Activated gamma-delta T cell treated with anti-CD3 and anti-CD28 coated beads, Interleukin-2, amount 50 U/mL, for 16 hours (primary cell): ENCODE measurements at places on chromosomes 1 and 21.

DNA sequence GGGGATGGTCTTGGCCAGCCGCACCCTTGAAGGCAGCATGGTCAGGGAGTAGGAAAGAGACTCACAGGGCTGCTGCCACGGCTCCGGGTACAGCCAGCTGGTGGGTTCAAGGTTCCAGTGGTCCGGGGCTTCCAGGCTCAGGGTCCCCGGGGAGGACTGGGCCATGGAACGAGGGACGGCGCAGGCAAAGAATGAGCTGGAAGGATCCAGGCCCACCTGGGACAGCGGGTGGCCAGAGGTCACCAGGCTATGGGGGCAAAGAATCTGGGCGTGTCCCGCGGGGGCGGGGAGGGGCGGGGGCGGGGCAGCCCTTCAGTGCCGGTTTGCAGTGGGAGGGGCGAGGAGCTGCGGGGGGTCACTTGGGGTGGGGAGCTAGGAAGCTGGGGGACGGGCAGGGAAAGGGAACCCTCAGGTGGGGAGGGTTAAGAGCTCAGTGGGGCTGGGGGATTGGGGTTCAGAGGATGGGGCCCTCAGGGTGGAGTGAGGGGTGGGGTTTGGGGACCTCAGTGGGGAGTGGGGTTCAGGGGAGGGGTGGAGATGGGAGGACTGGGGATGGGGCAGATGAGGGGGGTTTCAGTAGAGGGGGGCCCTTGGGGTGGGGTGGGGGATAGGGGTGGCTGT, at the start of gene DNMT3L:
DNMT3L (minus strand) TSS at position 223 of the 621 bp plus-strand sequence. CDS start 638 bp downstream, outside the sequence.
- no peak for DNase-seq

DNA sequence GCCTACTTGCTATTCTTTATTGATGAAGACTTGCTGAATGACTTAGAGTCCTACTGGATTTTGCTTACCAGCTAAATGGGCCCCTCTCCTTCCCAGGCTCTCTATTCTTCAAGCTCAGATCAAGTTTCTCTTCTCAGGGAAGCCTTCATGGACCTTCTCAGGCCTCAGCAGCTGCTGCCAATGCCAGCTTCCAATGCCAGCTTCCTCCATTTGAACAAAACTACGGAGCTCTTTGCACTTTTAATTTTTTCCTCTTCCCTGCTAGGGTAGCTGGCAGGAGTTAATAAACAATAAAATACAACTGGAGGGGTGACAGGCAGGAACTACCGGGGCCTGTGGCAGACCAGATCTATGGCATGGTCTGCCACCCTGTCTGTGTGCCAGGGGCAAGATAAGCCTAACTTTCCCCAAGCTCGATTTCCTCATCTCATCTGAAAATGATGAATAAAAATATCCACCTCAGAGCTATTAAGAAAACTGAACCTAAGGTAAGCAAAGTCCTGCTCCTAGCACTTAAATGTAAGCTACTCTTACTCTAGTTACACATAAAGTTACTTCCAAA, 995 bp upstream of the IPO13 start:
- no peak for DNase-seq

DNA sequence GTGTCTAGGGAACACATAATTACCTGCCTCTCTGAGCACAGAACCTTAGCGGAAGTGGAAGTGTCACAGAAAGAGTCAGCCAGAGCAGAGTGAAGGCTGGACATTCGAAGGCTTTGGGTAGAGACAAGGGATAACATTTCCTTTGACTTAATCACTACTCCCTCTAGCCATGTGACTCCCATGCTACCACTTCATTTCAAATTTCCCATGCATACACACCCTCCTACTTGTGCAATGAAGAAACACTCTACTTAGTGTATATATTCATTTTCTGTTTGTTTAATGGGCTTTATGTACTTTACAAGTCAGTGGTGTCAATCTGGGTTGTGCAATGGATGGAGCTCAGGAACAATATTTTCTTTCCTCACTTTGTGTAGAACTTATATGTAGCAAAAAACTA, 6.9 kb downstream of the ANKRD35 start:
- no peak for DNase-seq

GRCh38 chr1:156152628-156153027, 757 bp upstream of the SEMA4A start:
- DNase-seq = no peak

GRCh38 chr1:219931033-219931432, 2.7 kb upstream of the SLC30A10 start:
- DNase-seq = no peak

- DNase-seq = no peak
Measured at GRCh38 chr1:115432061-115432460, 94.0 kb upstream of the NGF start.

GRCh38 chr1:241411056-241411775, 54.2 kb upstream of the RGS7 start:
- no peak for DNase-seq

- no peak for DNase-seq
Measured at GRCh38 chr1:31661856-31662255, 17.2 kb upstream of the PEF1 start.

- no peak for DNase-seq
Measured at GRCh38 chr1:38860454-38860795, 853 bp upstream of the RRAGC start.

GRCh38 chr1:92913093-92913819, 48.0 kb downstream of the DIPK1A start:
- no peak for DNase-seq

DNA sequence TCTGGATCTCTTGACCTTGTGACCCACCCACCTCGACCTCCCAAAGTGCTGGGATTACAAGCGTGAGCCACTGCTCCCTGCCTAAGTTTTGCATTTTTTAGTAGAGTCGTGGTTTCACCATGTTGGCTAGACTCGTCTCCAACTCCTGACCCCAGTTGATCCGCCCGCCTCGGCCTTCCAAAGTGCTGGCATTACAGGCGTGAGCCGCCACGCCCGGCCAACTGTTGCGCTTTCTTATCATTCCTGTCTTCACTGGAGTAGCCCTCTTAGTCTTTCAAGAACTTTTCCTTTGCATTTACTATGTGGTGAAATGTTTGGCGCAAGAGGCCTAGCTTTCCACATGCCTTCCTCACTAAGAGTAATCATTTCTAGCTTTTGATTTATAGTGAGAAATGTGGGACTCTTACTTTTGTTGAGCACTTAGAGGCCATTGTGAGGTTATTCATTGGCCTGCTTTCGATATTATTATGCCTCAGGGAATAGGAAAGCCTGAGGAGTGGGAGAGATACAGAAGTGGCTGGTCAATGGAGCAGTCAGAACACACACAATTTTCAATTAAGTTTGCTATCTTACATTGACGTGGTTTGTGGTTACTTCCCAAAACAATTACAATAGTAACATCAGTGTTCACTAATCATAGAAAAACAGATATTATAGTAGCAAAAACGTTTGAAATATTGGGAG, 111.0 kb downstream of the ZMYM4 start:
- no peak for DNase-seq

DNA sequence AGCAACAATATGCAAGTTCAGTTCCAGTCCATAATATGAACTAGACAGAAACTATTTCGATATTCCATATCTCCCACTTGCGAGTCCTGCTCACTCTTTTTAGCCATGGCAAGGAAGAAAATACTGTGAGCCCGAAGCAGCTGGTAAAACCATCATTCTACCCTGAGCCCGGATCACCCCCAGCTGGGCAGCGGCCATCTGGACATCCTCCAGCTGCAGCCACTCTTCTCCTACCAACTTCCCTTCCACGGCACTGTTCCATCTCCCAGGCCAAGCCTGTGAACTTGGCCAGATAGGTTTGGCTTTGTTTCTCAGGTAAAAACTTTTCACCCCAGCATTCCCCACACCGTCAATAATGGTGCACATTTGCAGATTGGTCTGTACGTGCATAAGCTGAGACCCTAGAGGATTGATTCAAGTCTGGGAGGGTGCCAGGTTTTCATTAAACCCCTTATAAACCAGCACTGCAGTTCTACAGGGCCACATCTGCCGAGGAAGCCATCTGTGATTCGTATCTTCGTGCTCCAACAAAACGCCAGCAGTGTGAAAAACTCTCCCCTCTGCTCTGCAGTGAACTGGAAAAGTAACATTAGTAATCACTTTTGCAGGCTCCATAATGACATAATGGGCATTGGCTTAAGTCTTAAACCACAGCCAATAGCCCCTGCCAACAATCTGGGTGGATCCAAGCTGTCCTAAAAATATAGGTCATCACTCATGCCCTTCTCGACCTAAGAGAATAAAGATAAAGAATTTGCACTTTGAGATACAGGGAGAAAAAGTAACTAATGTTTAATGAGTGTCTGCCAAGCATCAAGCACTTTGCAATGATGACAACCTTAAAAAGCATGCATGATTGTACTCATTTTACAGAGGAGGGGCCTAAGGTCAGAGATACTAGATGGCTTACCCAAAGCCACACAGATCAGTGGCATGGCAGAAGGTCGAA, 205.1 kb downstream of the PLPP3 start:
- DNase-seq = no peak

DNA sequence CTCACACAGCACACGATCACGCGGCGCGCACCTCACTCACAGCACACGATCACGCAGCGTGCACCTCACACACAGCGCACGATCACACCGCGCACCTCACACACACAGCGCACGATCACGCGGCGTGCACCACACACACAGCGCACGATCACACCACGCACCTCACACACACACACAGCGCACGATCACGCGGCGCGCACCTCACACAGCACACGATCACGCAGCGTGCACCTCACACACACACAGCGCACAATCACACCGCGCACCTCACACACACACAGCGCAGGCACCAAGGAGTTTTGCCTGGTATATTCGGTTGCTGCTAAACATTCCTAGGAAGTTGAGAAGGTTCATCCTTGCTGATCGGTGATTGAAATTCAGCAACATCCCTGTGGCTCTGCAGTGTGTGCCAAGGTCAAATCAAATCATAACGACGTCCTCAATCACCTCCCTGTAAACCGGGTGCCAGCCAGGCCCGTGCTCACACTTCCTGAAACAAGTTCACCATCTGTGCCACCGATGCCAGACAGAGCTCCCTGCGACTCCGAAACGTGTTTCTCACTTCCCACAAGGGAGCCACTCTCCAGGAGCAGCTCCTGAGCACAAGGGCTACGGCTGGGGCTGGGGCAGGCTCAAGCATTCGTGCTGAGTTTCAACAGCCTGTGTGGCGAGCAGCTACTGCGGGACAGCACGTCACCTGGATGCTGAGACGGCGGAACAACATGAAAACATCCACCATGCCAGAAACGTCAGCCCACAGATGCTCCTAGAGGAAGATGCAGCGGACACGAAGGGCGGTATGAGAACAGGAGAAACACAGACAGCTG, 30.2 kb downstream of the WDR4 start:
- DNase-seq = no peak

- DNase-seq = no peak
Measured at GRCh38 chr1:170284512-170284911, 138.8 kb downstream of the NTMT2 start.

DNA sequence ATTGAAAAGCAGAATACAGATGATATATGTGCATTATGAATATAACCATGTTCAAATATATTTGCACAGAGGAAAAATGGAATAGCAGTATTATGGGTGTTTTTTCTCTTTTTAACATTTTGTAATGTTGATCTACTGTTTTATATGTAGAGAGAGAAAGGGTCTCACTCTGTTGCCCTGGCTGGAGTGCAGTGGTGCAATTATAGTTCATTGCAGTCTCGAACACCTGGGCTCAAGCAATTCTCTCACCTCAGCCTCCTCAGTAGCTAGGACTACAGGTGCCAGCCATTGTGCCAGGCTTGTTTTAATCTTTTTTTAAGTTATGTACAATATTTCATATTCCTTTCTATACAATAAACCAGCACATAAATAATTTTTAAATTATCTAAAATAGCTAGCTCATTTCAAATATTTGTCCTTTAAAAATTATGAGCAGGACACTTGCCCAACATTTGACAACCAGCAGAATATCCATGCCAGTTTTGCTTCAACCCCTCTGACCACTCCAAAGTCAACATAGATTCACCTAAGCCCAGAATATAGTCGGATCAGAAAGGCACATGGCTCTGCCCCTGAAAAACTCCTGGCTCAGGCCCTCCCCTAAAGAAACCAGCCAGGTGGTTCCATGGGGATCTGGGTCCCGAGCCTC, 29.8 kb downstream of the ZNF281 start:
- no peak for DNase-seq

- DNase-seq = no peak
Measured at GRCh38 chr1:33784876-33785275, 79.0 kb upstream of the HMGB4 start.

GRCh38 chr1:228860911-228861831, 125.9 kb downstream of the RHOU start:
- DNase-seq = no peak

- no peak for DNase-seq
Measured at GRCh38 chr1:46450160-46450517, 39.5 kb upstream of the DMBX1 start.

- DNase-seq = no peak
Measured at GRCh38 chr1:222454782-222455181, 93.1 kb downstream of the HHIPL2 start.

GRCh38 chr1:46446646-46447498, 42.8 kb upstream of the DMBX1 start:
- DNase-seq = peak; percentile 63

DNA sequence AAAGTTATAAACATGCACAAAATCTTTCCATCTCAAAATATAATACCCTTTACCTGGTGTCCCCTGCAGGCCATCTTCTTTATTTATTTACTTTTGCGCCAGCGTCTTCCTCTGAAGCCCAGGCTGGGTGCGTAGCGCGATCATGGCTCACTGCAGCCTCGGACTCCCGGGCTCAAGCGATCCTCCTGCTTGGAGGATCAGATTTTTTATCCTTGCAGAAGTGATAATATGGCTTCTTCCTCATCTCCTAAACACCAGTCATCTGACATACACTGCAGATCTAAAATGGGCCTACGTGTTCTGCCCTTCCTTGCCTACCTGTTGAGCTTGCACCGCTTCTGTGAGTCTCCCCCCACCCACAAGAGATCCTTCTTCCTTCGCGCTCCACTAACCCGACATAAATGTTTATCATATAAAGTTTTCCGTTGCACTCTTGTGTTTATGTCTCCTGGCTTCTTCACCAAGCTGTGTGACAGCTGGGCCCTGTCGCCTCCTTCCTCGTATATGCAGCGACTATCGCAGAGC, 506 bp upstream of the SRP9 start:
- DNase-seq = no peak

DNA sequence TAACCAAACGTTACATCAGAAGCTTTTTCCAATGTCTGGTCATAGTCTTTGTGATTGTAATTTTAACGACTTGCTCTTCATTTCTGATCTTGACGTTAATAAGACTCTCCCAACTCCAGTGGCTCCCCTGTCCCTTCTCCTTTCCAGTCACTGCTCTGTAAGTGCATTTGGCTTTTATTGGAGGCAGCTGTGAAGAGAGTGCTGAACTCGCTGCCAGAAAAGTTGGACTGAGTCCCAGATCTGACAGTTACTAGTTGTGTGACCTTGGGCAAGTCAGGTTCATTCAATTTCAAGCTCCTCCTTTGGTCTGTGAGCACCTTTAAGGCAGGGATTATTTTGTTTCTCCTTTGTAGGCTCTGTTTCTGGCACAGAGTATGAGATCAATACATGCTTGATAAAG, 109.6 kb upstream of the TSPAN2 start:
- DNase-seq = no peak
